ENCODE measurements at places on chromosomes 1 and 21.

DNA sequence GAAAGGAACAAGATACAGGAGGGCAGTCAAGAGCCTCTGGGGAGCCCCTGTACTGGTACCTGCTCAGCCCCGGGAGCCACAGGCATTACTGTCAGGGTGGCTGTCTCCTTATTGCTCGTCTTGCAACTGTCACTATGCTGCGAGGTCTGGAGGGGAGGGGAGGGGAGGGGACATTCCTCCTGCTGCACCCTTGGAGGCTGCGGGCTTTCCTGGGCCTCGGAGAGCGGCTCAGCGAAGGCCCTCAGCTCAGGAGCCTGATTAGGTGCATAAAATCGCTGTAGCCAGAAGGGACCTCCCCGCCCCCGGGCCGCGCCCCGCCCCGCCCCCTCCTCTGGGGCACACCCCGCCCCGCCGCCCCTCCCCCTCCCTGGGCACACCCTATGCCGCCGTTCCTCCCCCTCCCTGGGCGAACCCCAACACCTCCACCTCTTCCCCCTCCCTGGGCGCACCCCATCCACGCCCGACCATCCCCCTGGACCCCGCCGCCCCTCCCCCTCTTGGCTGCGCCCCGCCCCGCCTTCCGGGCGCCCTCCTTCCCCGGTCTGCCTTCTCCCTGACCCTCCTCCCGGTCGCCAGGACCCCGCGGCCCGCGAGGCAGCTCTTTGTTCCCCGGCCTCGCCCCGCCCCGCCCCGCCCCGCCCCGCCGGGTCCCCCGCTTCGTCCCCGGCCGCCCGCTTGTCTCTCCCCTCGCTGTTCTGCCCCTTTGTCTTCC lies 35.5 kb downstream of the CACHD1 start:
- DNase-seq: no peak

GRCh38 chr1:207311888-207312603 lies 9.4 kb upstream of the CD55 start:
- DNase-seq: no peak

DNA sequence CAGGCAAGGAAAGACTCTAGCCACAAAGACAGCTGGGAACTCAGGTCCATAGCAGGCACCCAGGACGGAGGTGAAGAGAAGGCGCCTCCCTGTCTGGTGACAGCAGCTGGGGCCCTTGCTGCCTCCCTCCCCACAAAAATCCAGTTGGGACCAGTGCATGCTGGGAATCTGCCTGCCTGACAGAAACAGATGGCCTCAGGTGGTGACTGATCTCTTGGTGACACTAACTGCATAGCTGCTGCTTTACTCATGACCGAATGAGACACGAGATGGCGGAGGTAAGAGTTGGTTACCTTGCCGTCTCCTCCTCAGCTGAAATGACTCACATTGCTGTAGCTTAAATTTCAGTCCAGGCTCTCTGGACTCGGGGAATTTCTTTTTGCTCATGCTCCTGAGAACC lies 130.3 kb downstream of the FGGY start:
- DNase-seq: no peak

- no peak for DNase-seq
Measured at GRCh38 chr1:94079080-94079940, 41.6 kb downstream of the ABCA4 start.

- DNase-seq: no peak
Measured at GRCh38 chr1:187715483-187715882, 886.7 kb downstream of the PLA2G4A start.

DNA sequence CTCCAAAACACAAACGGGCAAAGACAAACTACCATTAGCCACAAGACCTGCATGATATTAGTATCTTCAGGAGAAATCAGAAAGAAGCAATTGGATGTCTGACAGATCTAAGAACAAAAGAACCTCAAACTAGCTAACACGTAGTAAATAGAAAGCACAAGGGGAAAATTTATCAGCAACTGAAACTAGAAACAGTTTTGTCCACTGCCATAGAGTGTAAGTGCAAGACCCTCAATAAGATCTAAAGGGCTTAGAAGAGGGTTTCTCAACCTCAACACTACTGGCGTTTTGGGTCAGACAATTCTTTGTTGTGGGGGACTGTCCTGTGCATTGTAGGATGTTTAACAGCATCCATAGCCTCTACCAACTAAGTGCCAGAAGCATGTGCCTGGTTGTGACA lies 54.0 kb downstream of the KLHL20 start:
- DNase-seq: no peak

DNA sequence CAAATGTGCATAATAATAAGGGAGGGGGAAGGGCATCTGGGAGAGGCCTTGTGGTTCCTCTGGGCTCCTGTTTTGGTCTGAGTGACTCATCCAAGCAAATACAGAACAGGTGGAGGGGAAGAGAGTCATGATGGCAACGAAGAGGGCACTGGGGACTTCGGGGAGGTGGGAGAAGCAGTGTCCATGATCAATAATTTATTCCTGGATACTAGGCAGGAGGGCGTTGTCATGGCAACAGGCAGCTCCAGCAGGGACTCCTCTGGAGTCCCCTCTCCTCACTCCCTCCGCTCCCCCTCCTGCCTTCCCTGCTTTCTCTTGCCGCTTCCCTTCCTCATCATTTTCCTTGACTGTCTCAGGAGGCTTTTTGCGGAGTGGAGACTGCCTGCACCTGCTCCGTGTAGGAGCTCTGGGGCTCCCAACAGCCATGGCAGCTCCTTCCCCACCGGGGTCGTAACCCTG lies 12.3 kb upstream of the NFASC start:
- no peak for DNase-seq

GRCh38 chr1:29903548-29904166 lies 667.3 kb downstream of the PTPRU start:
- DNase-seq: no peak

DNA sequence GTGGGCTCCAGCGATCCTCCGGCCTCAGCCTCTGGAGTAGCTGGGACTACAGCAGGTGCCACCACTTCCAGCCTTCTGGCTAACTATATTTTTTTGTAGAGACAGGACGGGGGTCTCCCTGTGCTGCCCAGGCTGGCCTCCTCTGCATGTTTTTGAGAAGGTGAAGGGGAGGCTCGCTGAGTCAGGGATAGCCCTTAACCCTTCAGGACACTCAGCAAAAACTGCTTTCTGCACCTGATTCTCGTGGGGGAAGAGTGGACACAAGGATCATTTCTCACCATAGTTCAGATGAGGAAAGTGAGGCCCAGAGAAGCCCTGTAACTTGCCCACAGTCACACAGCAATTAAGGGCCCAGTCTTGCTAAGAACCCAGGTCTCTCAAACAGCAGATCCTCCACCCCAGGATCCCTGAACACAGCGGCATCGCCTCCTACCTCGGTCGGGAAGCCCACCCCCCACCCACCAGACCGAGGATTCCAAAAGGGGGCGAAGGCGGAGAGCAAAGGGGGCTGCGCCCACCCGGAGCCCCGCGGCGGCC lies 1.3 kb downstream of the FGR start:
- no peak for DNase-seq

GRCh38 chr1:101312147-101312546 lies 75.3 kb downstream of the S1PR1 start:
- no peak for DNase-seq

GRCh38 chr1:42333662-42334239 lies 1.3 kb downstream of the FOXJ3 start:
- DNase-seq: no peak

GRCh38 chr1:160459687-160460086 lies 59.3 kb downstream of the VANGL2 start:
- no peak for DNase-seq

DNA sequence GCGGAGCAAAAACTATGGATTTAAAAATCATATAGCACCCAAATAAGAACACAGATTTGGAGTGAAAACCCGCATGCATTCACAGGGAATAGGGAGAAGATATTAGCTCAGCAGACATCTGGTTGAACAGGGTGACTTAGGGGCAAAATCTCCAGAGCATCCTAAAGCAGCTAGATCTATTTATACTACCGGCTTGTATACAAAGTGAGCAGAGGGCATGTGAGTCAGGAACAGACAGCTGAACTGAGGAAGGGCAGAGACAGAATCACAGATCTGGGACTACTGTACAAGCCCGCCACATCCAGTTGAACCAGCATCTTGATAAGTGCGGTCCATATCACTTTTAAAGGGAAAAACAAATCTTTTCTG lies 35.2 kb upstream of the EXOSC10 start:
- no peak for DNase-seq

DNA sequence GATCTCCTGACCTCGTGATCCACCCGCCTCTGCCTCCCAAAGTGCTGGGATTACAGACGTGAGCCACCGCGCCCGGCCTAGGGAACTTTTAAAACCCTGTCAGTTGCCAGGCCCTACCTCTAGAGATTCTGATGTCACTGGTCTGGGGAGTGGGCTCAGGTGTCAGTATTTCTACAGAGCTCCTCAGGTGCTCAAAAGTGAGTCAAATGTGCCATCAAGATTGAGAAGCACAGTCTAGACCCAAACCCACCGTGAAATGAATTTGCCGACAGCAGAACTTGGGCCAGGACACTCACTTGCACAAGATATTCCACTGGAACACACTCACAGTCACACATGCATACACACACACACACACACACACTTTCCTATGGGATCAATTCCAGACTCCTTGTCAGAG lies 215.5 kb downstream of the RRAGC start:
- DNase-seq: no peak

DNA sequence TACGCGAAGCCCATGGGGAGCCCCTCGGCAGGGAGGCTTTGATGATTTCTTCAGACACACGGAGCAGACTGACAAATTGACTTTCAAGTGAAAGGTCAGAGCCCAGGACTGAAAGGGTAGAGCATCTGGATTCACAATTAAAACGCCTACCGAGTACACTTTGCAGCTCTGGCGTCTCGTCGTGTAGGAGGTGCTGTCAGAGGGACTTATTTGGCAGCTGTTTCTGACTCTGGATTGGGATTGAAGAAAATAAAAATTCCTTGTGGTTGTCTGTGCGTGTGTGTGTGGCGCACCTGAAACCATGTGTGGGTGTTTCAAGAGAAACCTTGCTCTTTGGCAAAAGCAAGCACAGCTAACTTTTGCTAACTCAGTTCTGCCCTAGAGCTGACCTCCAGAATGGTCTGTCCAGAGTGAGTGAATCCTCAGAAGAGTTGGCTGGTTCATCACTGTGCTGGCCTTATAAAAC lies 348.7 kb downstream of the HLX start:
- no peak for DNase-seq

DNA sequence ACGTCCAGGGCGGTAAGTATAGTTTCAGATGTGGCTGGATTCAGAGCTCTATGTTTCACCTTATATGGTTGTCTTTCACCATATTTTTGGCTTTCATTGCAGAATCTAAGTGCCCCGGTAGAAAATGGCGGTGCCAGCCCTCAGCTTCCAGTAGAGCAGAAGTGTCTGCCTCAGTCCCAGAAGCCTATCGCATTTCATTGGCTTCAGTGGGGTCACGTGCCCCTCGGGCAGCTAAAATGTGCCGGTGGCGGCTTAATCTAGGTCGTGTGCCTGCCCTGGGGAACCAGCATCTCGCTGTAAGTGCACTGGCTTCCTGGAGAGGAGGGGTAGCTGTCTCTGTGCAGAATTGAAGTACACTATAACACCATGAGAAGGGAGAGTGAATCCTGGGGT lies 107.4 kb upstream of the MAGI3 start:
- no peak for DNase-seq

DNA sequence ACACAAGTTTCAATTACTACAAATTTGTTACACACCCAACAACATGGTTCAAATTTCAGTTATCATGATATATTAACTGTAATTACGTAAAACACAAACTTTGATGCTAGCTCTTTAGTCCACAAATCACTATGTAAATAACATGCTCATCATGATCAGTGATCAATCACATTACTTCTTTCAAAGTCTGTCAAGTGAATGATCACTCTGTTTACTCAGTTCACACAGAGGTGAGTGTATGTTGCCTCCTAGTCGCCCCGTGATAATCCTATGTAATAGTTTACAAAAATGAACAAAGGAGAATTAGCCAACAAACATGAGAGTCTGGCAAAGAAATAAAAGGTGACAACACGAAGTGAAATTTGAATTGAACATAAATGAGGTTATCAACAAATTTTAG lies 14.3 kb downstream of the EDEM3 start:
- DNase-seq: no peak

DNA sequence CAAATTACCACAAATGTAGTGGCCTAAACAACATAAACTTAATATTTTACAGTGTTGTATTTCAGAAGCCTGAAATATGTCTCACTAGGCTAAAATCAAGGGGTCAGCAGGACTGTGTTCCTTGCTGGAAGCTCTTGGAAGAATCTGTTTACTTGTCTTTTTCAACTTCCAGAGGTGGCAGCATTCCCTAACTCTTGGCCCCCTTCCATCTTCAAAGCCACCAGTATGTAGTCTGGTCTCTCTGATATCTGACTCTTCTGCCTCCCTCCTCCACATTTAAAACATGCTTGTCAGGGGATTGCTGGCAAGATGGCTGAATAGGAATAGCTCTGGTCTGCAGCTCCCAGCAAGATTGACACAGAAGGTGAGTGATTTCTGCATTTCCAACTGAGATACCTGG lies 567.5 kb downstream of the PLA2G4A start:
- no peak for DNase-seq

- no peak for DNase-seq
Measured at GRCh38 chr1:92739669-92740524, 45.0 kb downstream of the EVI5 start.

- DNase-seq: no peak
Measured at GRCh38 chr1:102842606-102843005, 265.7 kb downstream of the COL11A1 start.

- DNase-seq: no peak
Measured at GRCh38 chr21:30478004-30478403, 2.2 kb downstream of the KRTAP19-1 start.

- no peak for DNase-seq
Measured at GRCh38 chr21:34034369-34035014, 38.9 kb upstream of the MRPS6 start.

DNA sequence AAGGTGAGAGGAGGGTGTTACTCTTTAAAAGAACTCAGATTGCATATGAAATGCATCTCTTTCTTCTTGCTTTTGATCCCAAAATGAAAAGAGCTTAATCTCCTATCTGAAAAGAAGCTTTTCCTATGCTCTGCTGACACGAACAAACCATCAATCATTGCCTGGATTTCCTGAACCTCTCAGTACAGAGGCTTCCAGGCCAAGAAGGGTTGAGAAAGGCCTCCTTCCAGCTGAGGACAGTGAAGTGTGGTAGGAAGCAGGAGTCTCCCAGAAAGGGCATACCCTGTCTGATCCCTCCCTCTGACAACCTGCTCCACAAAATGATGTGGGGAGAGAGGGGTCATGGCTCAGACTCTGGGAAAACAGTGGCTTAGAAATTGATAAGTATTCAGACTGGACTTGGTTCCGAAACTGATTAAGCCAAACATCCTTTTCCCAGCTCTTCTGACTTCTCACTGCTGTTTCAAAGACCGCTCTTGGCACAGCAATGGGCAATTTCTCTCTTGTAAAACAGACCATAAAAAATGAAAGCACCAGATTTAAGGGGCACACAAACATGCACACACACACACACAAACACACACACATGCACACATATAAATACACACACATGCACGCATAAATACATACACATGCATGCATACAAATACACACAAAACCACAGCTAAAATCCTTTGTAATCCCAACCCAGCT lies 310.3 kb downstream of the SIPA1L2 start:
- DNase-seq: no peak

GRCh38 chr1:165927169-165927568 lies 99.8 kb downstream of the UCK2 start:
- DNase-seq: no peak

Measured in Ammon's horn (tissue), 1 donor.